Effector CD8-positive, alpha-beta T cell (primary cell): ENCODE measurements at places on chromosomes 7 and 10.

DNA sequence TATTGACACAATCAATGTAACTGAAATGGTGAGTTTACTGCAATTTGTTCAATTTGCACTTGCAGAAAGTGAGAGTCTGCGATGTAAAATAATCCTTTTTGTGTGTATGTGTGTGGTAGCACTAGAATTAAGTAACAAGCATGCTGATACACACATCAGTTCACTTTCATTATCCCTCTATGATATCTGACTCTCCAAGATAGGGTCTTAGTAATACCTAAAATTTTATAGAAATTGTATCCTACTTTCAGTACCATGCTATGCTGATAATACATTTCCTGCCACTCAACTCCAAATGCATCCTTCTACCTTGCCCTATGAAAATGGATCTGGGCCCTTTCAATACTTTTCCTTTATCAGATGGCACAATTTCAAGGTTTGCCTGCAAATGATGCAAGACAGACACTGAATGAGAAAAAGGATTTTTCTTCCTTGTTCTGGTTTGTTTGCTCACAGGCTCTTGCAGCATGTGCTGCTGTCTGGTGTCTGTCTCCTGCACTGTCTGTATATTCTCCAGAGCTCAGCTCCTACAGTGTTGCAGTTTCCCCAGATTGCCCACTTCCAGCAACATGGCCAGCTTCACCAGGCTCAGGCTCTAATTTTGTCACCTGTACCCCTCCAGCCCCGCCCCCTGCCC lies 297.9 kb upstream of the HGF start:
- no peak for DNase-seq

- no peak for DNase-seq
Measured at GRCh38 chr7:91407942-91408341, 143.7 kb downstream of the FZD1 start.

DNA sequence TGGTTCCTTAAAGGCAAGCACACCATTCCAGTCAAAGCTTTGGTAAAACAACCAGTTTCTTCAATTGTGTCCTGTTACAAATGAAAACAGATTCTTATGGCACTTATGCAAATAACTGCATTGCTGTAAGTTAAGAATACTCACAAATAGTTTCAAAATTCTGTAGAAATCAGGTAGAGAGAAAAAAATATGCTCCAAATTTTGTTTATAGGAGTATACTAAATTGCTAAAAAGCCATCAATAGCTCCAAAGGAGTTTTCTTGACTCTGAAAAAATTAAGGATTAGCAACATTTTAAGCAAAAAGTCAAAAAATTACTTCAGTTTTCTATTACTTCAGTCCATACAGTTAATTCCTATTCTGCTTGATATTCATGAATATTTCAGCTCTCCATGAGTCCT lies 51.3 kb upstream of the KAT6B start:
- no peak for DNase-seq

DNA sequence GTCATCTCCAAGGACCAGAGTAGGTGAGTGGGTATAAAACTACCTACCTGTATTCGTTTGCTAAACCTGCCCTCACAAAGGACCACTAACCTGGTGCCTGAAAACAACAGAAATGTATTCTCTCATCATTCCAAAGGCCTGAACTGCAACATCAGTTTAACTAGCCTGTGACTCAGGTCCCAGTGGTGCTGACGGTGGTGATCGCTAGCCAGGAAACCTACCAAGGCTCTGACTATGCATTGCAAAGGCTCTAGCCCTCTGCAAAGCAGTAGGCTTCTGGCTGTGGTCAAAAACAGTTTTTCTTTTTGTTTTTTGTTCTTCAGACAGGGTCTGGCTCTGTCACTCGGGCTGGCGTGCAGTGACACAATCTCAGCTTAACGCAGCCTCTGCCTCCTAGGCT lies 107.5 kb downstream of the NPTX2 start:
- DNase-seq = no peak
